ENCODE measurements at places on chromosomes 4 and X.

- no peak for DNase-seq
Measured at GRCh38 chr4:155402941-155403340, 26.2 kb upstream of the MAP9 start.

- DNase-seq: no peak
Measured at GRCh38 chr4:153440475-153440874, 25.7 kb upstream of the TMEM131L start.

DNA sequence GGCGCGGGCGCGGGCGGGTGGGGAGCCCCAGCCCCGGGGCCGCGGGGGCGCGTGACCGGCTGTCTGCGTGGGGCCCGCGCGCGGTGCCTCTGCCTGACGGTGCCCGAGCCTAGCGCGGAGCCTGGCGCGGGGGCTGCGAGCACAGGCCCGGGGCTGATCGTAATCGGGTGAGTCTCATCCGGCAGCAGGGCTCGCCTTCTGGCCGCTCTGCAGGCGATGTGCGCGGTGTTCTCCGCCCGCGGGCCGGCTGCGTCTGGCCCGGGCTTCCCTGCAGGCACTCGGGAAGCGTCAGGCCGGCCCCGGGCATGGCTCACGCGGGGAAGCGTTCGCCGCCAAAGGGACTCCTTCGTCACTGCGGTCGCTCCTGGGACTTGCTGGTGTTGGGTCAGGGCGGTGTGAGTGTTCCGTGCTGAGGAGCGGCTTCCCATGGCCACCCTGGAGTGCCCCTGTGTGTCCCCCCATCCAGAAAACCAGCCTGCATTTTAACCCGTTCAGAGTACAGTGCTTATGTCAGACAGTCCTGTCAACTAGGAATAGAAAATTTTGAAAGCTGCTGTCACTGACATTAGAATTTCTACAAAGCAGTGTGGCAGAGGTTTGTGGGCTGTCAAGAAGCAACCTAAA, 40.6 kb downstream of the FAM149A start:
- DNase-seq: no peak

GRCh38 chr4:112015960-112016359, 129.3 kb upstream of the FAM241A start:
- no peak for DNase-seq

DNA sequence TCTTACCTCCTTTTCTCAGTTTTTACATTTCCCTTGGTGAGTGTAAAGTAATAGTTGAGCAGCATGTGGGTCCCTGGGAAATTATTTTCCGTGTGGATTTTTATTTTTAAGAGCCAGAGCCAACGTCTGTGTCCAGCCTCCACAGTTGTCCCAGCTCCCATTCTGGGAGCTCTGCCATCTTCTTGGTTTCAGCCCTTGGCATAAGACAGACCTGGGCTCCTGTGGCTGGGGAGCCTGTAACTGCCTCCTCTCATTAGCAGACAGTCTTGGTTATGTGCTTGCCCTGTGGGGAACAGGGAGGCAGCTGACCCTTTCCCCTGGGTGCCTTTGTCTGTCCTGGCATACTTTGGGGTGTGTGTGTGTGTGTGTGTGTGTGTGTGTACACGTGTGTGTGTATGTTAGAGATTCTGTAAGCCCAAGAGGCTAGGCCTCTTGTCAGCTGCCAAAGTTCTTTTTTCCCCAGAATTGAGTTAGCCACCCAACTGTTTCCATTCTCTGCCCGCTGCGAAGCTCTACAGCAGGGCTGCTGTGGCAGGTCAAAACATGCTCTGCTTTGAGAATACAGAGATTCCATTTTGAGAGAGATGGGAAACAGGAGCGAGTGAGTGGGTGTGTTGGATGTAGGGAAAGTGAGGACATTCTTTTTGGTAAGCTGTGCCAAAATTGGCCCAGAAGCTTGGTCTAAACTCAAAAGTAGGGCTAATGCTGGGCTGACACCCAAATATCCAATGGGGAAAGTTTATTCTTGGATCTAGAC, 140.7 kb downstream of the TMEM164 start:
- no peak for DNase-seq

GRCh38 chr4:161952382-161952781, 211.4 kb downstream of the FSTL5 start:
- no peak for DNase-seq

DNA sequence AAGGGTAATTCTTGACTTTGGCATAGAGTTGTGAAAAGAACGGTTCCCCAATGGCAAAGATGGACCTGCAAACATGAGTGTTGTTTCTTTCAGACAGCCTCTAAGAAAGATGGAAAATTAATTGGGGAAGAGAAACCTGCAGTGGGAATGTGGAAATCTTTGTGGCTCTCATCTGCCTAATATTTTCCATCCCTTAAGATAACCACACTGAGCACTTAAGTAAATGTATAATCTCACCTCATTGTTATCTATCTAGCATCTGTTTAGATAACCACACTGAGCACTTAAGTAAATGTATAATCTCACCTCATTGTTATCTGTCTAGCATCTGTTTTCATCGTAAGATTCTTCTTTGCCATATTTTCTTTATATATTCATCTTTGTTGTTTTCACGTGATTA, 149.3 kb downstream of the NWD2 start:
- DNase-seq: no peak

DNA sequence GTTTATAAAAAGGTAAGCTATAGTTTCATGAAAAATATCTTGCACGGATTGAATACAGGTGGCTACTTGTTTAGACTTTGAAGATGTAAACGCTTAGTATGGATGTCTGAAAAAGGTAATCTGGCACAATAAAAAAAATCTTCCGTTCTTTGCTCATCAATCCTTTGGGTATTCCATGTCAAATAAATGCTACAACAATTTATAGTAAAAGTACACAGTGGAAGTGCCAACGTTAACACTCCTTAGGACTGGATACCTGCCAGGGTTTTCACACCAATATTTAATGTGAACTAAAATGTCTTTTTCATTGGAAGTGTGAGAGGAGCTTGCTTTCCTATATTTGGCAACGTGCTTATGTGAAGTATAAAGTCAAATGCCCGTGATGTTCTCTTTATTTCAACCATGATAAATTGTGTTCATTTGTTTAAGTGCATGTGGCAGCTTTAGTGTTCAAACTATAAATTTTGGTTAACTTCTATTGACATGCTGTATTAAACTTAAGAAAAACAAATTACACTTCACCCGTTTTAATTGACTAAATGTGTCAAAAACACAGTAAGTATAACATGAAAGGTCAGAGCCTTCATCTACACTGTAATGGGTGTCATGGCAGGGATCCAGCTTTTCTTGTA, 121.7 kb upstream of the HAND2 start:
- DNase-seq: no peak

GRCh38 chr4:151874328-151874727, 113.5 kb upstream of the GATB start:
- DNase-seq: no peak

- no peak for DNase-seq
Measured at GRCh38 chr4:55868581-55869090, 15.2 kb downstream of the EXOC1 start.

- peak; percentile 1 for DNase-seq
Measured at GRCh38 chr4:118076958-118077766, 42.9 kb downstream of the NDST3 start.

DNA sequence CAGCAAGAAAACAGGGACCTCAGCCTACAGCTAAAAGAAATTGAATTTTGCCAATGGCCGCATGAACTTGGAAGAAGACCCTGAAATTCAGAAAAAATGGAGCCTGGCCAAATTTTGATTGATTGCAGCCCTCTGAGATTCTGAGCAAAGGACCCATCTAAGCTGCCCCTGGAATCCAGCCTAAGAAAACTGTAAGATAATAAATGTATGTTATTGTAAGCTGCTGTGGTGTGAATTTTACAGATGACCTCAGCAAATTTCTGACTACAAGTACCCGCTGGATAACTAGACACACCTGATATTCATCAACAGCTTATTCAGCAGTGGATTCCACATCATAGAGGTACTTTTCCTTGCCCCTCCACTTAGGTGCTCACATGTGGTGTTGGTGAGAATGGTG, 119.5 kb upstream of the EPHA5 start:
- DNase-seq: no peak

- no peak for DNase-seq
Measured at GRCh38 chrX:38669428-38669827, 108.1 kb downstream of the TSPAN7 start.

DNA sequence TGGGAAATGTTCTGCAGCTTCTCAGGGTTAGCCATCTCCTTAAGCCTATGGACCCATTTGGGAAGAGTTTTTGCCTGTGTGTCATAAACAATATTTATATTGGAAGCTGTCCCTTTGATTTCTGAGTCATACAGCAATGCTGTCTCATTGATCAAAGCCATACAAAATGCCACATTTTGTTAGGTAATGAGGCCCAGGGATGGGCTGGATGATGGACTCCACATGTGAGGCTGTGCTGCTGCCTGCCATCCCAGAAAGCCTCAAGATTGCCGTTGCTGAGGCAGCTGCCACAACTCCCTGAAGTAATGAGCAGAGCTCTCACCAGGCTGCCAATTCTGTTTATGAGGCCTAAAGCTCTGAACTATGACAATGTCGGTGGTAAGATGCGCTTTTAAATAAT, 12.2 kb upstream of the GJB1 start:
- no peak for DNase-seq

- no peak for DNase-seq
Measured at GRCh38 chr4:34972189-34972588, 1272.1 kb downstream of the ARAP2 start.

DNA sequence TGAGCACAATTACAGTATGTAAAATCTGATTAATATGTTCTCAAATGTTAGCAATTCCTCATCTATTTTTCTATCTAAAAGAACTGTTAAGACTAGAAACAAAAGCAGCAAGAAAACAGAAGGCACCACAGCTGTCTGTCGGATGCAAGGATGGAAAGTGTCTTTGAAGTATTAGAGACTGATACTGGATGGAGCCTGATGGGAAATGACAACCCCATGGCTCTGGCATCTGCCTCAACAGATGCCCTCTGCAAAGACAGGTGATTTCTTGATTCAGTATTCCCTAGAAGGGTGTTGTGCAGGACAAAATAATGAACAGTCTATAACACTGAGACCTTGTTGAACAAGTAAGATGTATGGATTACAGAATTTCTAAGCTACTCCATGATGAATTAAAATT, 19.7 kb downstream of the LRCH2 start:
- no peak for DNase-seq

GRCh38 chr4:112813790-112814189, 176.8 kb downstream of the LARP7 start:
- no peak for DNase-seq

- no peak for DNase-seq
Measured at GRCh38 chrX:3046253-3047240, 5.3 kb downstream of the ARSF start.

- no peak for DNase-seq
Measured at GRCh38 chrX:22399437-22400192, 126.9 kb downstream of the CBLL2 start.

DNA sequence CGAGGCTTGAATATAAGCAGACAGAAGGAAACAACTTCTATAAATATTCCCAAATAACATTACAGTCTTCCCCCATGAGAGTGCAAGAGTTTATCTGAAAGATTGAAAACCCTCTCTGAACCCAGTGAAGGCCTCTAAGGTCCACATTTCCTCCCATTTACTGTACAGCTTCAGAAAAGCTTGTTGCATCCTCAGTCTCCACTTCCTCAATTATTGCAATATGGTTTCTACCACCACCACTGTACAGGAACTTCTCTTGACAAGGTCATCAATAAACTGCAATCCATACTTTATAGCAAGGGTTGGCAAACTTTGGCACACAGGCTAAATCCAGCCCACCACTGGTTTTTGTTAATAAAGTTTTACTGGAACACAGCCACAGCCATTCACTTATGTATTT, 239.0 kb downstream of the THOC2 start:
- no peak for DNase-seq

- no peak for DNase-seq
Measured at GRCh38 chrX:74535408-74536151, 78.8 kb downstream of the RLIM start.

DNA sequence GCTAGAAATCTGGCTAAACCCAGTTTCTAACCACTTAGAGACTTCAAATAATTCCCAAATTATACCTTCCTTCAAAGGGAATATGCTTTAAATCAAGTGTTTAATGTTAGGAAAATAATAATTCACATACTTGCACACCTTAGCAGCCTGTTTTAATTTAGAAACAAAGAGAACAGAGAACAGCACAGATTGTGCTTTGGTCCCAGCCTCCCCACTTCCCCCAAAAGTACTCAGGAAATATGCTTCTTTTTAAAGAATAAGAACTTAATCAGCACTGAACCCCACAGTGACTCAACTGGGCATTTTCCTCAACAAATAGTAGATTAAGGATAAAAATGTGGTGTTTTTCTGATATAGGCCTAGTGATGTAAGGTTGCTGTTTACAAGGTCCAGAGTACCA, 295.8 kb downstream of the GBA3 start:
- no peak for DNase-seq

DNA sequence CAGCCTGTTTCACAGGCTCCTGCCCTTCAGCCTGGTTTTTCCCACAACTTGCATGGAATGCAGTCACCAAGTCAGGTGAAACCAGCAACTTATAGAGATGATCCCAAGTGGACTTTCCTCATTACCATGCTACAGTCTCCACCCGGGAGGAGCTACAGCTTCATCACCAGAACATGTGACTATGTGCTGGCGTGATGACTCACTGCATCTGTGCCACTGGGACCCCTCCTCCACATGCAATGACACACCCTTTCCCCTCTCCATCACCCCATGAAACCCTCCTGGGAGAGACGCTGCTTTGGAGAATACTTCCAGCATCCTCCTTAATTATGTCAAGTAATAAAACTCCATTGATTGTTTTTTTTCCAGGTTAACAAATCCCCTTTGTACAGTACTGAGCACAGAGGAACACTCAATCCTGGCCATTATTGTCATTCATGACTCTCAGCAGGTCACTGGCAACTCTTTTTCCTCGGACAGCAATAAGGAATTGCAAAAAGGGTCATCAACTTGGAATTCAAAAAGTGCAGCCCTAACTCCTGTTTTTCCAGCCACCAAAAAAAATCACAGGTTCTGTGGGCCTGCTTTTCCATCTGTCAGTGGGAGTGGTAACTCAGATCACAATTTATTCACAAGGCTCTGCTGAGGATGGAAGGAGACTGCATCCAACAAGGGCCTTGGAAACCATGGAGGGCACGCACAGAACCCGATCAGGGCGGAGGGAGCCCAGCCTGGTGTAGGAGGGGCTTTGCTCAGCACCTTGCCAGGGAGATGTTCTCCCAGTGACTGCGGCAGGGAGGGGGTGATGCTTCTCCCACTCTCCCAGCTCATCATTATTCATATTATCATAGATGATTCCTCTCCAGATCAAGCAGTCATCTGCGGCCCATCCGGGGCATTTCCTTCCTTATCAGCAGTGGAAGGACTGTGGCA, 17.4 kb downstream of the QDPR start:
- peak; percentile 6 for DNase-seq

DNA sequence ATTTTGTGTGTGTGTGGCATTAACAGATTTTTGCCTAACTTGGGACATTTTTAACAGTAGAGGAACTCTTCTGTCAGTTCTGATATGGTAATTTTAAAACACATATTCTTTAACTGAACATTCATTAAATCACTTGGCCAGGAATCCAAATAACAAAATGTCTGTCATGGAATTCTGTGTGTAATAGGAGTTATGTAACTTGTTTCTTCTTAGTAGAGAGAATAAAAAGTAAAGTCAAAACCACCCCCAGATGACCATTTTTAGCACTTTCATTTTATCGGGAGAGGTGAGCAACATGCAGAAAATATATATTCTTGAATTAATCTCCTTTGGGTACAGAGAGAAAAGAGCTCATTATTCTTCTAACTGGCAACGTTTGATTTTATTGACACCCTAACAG, 1740.3 kb downstream of the STIM2 start:
- DNase-seq: no peak
